HCT116 (cell line): ENCODE measurements at places on chromosomes 2 and 18. TPM values are rescaled to one million over a fixed set of nuclear protein-coding genes. Genes with fewer than 3 reads are reported as not detected.

C1QL2 gene
- not detected for total RNA-seq

DNA sequence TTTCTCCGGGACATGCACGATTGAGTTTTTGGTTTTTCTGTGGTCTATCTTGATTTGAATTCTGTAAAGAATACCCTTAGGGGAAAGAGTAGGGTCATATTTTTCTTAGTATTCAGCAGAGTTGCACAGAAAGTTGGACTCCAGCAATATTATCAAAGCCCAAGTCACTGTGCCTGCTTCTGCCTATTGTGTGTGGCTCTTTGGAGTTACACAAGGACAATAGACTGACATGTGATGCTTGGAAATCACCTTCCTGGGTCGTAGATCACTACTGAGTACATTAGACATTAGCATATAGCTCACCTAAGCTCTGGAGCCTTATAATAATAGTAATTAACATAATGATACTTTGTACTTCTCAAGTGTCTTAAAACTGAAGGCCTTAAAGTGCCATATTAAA, 238.8 kb upstream of the FOSL2 start:
- no peak for DNase-seq

EPC2 gene
- total RNA-seq, result 19.6 TPM

HRH4 gene
- total RNA-seq, result not detected

- no peak for DNase-seq
Measured at GRCh38 chr18:42636309-42636708, 479.2 kb downstream of the RIT2 start.

TTC31 gene
- total RNA-seq, result 26.4 TPM

DNA sequence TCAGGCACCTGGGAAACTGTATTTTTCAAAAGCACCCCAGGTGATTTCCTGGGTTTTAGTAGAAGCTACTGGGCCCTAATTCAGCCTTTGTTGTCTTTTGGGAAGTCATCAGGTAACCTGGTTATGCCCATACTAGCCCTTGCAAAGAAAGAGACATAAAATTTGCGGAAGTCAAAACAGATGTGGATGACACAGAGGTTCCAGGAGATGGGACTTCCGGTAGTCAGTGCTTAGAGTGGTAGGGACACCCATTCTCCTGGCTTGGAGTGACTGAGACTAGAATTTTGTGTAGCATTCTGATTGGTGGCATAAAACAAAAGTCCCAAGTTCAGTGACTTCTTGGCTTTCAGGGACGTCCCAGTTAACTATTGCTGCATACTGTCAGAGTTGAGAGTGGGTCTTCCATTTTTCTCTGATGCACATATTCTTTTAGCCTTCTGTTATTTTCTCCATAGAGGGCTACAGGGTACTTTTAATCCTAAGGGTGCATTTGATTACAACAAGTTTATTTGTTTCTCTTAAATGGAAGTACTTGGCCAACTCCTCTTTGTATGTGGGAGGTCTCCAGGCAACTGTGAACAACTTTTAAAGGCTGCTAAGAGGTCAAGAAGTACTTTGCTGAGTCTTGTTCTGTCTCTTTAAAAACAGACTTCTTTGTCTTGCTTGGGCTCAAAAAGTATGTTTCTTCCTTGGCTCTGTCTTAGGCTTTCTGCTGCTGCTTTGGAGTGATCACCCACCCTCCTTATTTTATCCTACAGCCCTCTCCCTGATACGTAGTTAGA, 8.8 kb downstream of the NAB1 start:
- no peak for DNase-seq

DNA sequence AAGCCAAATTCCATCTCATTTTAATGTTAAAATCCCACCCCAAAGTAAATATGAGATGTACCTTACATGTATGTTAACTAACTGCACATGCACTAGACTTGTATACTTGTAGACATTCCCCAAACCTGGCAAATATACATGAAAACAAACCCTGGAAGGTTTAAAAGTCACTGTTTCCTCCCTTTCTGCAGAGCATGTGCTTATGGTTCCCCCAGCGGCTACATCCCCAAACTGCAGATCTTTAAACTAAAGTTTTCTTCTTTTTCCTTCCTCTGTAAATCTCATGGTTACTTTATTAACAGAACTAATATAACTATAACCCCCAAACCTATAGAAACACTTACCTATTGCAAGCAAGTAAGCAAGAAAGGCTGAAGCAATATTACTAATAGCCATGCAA, 731.5 kb downstream of the LRP1B start:
- DNase-seq, result no peak

- no peak for DNase-seq
Measured at GRCh38 chr2:80105015-80105640, 199.4 kb downstream of the LRRTM1 start.

DNA sequence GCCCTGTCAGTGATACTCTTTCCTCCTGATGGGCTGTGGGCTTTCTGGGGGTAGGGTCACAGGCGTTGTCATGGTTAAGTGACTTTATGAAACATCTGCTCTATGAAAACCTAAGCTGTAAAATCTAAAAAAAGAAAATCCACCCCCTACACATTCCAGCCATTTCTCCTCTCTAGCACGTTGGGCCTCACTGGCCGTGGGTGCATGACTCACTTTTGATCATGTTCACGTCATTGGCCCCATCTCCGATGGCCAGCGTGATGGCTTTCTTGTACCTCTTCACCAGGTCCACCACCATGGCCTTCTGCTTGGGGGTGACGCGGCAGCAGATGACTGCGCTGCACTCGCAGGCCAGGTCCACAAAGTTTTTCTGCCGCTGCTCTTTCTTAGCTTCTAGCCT, 39.3 kb upstream of the NARS1 start:
- DNase-seq, result no peak

DNA sequence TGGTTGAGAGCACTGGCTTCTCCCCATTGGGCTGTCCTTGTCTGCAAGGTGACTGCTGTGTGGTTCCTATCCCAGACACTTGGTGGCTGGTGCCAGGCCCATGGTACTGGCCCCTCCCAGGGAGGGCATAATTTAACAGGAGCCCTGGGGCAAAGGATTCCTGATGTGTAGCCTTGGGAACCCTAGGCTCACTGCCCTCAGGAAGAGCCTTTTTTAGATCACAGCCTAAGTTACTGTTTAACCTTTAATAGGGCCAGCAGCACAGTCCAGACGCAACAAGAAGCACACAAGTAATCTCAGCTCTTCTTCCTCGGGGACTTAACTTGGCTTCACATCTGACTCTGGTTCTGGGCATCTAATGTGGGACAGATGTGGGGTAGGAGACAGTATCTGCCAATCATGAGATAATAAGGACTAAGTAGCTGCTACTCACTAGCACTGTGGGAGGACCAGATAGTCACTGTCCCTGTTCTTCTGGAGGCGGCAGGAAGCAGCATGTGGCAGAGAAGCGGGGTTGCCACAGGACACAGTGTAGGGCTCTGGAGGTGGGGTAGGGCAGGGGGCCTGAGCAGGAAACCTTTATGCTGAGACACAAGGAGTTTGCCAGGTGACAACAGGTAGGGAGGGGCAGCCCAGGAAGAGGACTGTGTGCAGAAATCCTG, 136.3 kb downstream of the TMEM17 start:
- no peak for DNase-seq

CHRND gene
- total RNA-seq, result not detected

DNA sequence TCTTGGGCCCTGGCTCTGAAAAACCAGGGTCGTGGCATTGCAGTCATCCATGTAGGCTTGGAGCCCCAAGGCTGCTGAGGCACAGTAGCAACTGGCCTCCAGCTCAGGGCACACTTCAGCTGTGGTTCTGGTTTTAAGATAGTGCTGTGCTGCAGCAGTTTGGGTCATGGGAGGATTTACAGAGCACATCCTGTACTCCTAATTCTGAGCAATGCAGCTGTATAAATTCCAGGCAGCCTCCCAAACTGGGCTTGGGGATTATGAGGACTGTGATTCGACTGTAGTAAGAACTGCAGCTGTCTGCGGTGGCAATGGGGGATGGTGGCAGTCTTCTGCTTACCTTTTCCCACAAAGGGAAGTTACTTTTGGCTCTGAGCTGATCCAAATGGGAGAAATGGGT, 536.3 kb upstream of the GCFC2 start:
- DNase-seq, result no peak

DNA sequence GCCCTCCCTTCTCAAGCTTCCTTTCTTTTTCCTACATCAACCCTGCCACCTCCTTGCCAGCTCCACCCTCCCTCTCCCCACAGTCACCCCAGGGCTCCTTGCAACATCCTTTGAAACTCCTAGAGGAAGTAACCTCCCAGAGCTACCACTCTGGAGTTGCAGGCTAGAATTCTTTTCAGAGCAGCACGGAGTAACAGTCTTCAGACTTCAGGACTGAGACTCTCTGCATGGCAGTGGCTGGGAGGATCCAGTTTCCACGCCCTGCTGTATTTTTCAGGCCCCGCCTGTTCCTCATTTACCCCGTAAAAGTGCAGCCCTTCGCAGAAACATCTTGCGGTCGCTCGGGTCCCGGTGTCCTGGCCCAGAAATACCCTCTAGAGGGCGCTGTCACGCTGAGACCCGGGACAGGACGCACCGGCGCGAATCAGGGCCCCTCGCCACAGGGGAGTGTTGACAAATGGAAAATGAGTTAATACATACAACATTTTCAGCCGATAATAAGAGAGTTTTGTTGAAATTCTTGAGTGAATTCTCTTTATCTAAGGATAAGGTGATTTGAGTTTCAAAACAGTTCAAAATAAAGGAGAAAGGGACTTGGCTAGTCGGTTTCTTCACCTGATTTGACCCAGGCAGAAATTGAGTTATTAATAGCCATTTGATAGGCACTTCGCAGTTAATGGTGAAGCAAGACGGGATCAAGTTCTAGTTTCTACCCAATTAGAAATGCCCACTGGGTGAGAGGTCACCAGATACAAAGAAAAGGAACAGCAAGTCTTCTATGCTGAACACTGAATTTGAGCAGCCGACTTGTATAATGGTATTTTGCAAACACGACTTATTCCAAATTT, 18.5 kb upstream of the NTSR2 start:
- DNase-seq, result peak; percentile 61

ANKRD62 gene
- total RNA-seq, result 0.34 TPM

DNA sequence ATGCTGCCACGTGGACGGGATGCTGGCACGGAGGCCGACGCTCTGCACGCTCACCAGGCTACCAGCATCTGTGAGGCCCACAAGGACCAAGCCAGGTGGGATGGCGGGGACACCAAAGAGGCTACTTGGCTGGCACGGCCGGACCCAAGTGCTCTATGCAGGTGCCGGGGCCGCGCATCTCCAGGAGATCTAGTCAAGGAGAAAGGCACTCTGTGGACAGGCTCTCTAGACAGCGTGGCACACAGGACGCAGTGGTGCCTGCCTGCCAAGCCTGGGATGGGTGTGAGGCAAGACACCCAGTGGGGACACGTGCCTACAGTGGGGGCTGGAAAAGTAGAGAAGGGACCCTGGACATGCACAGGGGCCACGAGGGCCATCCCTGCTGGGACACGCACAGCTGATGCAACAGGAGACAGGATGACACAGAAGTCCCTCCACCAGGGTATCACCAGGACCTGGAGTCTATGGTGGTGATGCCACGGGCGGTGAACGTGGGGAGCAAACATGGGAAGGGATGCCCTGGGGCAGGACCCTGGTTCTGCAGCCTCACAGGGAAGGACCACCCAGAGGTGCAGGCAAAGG, 28.5 kb downstream of the ZNF516 start:
- DNase-seq, result no peak

TWIST2 gene
- not detected for total RNA-seq

GRCh38 chr2:229096409-229097066, 174.5 kb downstream of the PID1 start:
- DNase-seq, result no peak

FBXO41 gene
- total RNA-seq, result 34.9 TPM

ADAM23 gene
- total RNA-seq, result 0.10 TPM

DNA sequence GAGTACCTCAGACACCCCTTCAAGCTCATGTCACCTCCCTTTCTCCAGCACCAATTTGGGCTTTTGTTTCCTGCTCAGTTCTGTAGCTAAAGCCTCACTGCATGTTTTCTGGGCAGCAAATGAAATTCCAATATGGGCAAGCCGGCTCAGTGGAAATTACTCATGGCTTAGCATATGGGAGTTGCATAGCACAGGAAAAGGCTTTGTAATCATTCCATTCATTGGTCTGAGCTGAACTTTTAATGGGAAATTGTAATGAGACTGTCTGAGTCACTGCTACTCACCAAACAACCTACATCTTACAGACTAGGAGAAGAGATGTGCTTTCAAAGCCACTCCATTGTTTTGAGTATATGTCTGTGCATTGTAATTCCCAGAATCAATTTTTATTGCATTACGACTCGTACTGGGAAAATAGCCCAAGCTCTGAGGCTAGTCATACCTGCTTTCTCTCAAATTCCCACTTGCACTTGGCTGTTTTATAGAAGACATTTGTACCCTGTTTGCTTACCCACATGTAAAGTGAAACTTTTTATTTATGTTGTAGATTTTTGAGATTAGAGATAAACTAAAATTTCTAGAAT, 139.5 kb upstream of the LRATD1 start:
- no peak for DNase-seq

GRCh38 chr2:26298638-26299393, 47.1 kb upstream of the SELENOI start:
- no peak for DNase-seq

GPR39 gene
- 5.1 TPM for total RNA-seq

GRCh38 chr2:23843051-23843976, 83.6 kb downstream of the ATAD2B start:
- no peak for DNase-seq

GRCh38 chr18:34976123-34976522, 65.1 kb upstream of the MAPRE2 start:
- DNase-seq, result no peak

DNA sequence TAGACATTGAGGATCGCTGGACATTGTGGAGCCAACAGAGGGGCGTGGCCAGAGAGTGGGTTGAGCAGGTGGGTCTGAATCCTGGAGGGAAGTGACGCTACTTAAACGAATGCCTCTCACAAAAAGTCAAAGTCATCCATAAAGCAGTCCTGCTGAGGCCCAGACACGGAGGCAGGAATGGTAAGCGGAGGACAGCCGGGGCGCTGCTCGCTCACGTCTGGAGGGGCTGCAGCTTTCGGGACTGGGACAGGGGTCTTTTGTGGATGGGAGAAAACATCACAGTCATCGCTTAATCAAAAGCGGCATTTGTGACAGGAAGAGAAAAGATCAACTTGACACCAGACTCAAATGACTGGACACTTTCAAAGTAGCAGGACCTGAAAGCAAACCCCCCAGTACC, 88.4 kb downstream of the PTGR3 start:
- DNase-seq, result no peak

- no peak for DNase-seq
Measured at GRCh38 chr2:141957827-141958450, 172.9 kb downstream of the LRP1B start.

DNA sequence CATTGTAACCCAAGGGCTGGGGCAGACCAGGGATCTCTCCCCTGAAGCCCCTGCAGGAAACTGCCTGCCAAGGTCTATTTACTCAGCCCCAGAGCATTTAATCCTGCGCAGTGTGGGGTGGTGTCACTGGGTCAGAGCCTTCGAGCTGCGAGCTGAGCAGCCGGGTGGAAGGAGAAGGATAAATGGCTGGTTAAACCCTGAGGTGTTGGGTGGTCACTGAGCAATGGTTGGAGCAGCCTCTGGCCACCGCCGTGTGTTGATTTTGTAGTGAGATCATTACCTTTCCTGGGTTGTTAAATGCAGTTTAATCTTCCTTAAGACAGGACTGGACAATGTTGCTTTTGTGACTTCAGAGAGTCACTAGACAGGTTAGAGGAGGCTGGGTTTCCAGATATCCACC, 98.1 kb downstream of the SETBP1 start:
- DNase-seq, result no peak

GRCh38 chr2:218557941-218558340, 10.2 kb downstream of the USP37 start:
- DNase-seq, result no peak

- no peak for DNase-seq
Measured at GRCh38 chr18:23212161-23212560, 76.9 kb downstream of the CABLES1 start.

OXER1 gene
- total RNA-seq, result not detected

- no peak for DNase-seq
Measured at GRCh38 chr2:42110641-42111322, 58.4 kb upstream of the EML4 start.

GALM gene
- total RNA-seq, result 10.2 TPM
